Heart right ventricle (tissue), 16 donors: ENCODE measurements at places on chromosomes 7 and 10. TPM values are rescaled to one million over a fixed set of nuclear protein-coding genes. Genes with fewer than 3 reads are reported as not detected.
A peak's percentile ranks its signal among the peaks of the same experiment; 100 is the strongest.

ELN gene
- 14.2 TPM for total RNA-seq

LRIT1 gene
- not detected for total RNA-seq

TRPV5 gene
- not detected for total RNA-seq

ZNF786 gene
- 2.6 TPM for total RNA-seq

EFCAB10 gene
- total RNA-seq = not detected

SNX10 gene
- 1.1 TPM for total RNA-seq

PRSS37 gene
- total RNA-seq = not detected

- H3K36me3 ChIP-seq = no peaks in the 10 kb centered on the region
- no peak overlapping the region for H3K4me3 ChIP-seq
- H3K4me1 ChIP-seq = no peaks in the 10 kb centered on the region
- DNase-seq = no peak
- no peak overlapping the region for H3K27ac ChIP-seq
- no peaks in the 10 kb centered on the region for H3K27me3 ChIP-seq
These were observed 9.2 kb downstream of the CCDC201 start for GRCh38 chr7:45863715-45864114.

GRCh38 chr7:38863601-38864291 lies 45.2 kb downstream of the VPS41 start:
- H3K27ac ChIP-seq = no peak overlapping the region
- H3K4me3 ChIP-seq = no peak overlapping the region
- DNase-seq = no peak
- H3K36me3 ChIP-seq = peaks cover 48% of the 10 kb centered on the region

DNA sequence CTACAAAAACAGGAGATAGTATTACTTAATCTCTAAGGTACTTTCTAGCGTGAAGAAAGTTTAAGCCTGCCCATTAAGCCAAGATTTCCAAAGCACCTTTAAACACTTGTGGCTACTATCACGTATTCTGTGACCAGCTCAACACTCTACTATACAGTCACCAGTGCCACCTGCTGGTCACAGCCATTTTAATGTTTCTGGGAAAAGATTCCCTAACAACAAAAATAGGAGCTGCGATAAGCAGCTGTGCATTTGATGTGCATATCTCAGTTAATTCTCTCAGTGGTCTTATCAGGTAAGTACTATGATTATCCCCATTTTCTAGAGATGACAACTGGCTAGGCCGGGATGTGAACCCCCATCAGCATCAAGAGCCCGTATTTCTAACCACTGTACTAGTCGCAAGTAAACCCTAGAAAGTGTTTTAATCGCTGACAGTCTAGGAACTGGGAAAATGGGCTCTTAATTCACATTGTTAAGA lies 860 bp downstream of the SEC31B start:
- peak overlapping the region; percentile 68 for H3K4me3 ChIP-seq
- H3K27me3 ChIP-seq = no peaks in the 10 kb centered on the region
- no peaks in the 10 kb centered on the region for H3K4me1 ChIP-seq
- DNase-seq = no peak
- H3K36me3 ChIP-seq = peaks cover 32% of the 10 kb centered on the region

DNA sequence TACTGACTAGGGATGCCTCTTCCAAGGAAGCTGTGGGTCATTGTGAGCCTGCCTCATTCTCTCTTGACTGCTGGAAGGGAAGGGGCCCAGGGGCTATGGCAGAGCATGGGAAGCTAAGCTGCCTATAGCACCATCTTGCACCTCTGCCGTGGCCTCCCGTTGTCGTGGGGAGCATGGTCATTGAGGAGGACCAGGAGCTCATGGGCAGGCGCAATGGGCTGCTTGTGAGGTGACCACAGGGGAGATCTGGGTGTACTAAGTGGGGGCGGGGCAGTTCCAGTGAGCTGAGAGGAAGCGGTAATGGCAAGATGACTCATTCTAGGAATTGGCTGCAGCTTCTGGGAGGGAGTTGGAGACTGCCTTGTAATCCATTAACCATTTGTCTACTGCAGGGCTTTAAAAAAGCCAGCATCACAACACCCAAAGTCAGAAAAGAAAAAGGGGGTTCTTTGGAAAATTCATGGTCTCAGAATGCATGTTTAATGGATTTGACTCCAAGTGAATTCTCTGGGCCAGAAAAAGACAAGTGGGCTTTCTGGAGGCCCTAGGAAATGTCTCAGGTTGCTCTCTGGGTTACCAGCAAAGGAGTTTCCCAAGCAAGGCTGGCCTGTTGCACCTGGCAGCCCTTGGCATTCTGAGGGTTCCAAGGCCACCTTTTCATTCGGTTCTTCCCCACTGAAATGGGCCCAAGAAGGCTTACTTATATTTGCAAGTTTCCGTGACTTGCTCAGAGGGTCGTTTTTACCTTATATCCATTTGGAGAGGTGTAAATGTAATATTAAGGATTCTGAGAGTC lies 3.6 kb downstream of the DUSP5 start:
- peak overlapping the region; percentile 90 for H3K27ac ChIP-seq
- H3K4me1 ChIP-seq = peaks cover 69% of the 10 kb centered on the region
- DNase-seq = peak; percentile 96
- H3K36me3 ChIP-seq = no peaks in the 10 kb centered on the region
- peak overlapping the region; percentile 71 for H3K4me3 ChIP-seq

DNA sequence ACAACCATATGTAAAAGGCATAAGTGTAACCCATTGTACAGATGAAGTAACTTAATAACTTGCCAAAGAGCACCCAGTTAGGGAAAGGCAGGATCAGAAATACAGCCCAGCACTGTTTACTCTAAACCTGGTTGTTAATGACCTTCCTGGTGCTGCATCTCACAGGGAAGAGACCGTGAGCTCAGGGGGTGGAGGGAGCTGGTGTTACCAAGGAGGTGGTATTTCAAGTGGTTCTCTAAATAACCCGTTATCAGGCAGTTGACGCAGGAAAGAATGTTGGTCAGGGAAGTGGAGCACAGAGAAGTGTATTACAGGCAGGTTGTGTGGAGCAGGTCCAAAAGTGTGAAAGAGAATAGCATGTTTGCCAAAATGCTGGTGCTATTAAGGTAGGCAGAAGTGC lies 4.4 kb upstream of the ST7 start:
- H3K4me1 ChIP-seq = no peaks in the 10 kb centered on the region
- DNase-seq = peak; percentile 33
- peak overlapping the region; percentile 99 for H3K27ac ChIP-seq
- H3K36me3 ChIP-seq = no peaks in the 10 kb centered on the region
- H3K4me3 ChIP-seq = no peak overlapping the region

DNA sequence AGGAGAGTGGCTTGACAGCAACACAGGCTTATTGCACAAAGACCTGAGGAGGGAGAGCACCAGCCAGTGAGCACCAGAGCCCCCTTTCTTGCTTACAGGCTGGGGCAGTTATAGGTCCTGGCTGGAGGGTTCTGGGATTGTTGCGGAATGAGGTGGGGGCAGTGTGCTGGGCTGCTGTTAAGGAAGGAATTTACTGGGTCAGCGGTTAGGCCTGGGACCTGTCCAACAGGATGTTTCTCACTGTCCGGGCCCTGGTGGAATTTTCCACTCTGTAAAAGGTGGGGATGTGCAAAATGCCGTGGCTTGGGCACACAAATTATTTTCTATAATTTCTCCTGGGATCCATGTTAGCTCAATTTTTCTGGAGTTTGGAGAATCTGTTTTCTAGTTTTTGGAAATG lies 757.3 kb downstream of the TYW1 start:
- H3K27ac ChIP-seq = no peak overlapping the region
- no peak for DNase-seq
- no peak overlapping the region for H3K4me3 ChIP-seq
- no peaks in the 10 kb centered on the region for H3K36me3 ChIP-seq

DNA sequence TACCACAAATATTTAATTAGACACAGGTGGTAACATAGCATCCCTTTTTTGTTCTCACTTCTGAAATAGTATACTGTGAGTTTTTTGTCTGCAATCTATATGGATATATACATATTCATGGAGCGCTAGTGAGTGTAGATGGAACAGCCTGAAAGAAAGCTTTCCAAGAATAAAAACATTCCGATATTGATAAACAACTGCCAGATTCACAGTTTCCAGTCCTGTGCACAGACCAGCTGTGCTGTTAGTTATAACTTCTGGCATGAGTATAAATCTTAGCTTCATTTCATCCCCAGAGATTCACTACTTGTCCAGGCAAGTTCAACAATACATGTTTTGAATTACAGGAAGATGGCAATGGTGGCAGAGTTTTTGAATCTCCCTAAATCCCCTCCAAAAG lies 467.1 kb upstream of the STEAP1 start:
- H3K27ac ChIP-seq = no peak overlapping the region
- no peaks in the 10 kb centered on the region for H3K4me1 ChIP-seq
- DNase-seq = no peak
- H3K4me3 ChIP-seq = no peak overlapping the region
- no peaks in the 10 kb centered on the region for H3K27me3 ChIP-seq
- no peaks in the 10 kb centered on the region for H3K36me3 ChIP-seq

DNA sequence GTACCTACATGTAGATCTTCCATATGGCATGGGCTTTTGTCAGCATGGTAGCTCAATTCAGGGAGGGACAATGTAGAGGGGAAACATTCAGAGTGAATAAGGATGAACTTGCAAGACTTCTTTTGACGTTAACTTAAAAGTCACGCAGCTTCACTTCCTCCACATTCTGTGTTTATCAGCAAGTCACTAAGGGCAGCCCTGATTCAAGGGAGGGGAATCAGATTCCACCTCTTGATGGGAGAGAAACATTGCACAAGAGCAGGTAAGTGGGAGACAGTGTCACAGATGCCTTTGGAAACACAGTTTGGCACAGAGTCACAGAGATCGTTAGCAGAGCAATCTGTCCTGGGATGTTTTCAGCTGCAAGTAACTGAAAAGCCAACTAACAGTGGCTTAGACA lies 26.2 kb downstream of the C10orf67 start:
- H3K27me3 ChIP-seq = no peaks in the 10 kb centered on the region
- H3K36me3 ChIP-seq = no peaks in the 10 kb centered on the region
- no peaks in the 10 kb centered on the region for H3K4me1 ChIP-seq
- no peak for DNase-seq
- H3K4me3 ChIP-seq = no peak overlapping the region
- no peak overlapping the region for H3K27ac ChIP-seq

- H3K4me1 ChIP-seq = peaks cover 20% of the 10 kb centered on the region
- H3K36me3 ChIP-seq = peaks cover 12% of the 10 kb centered on the region
- peak overlapping the region; percentile 91 for H3K4me3 ChIP-seq
- no peaks in the 10 kb centered on the region for H3K27me3 ChIP-seq
These were observed 1.2 kb downstream of the GRK5 start for GRCh38 chr10:119208553-119208940.

GRCh38 chr7:12564996-12565764 lies 5.3 kb upstream of the SCIN start:
- H3K36me3 ChIP-seq = no peaks in the 10 kb centered on the region
- no peak for DNase-seq
- H3K27ac ChIP-seq = no peak overlapping the region
- no peak overlapping the region for H3K4me3 ChIP-seq
- peaks cover 27% of the 10 kb centered on the region for H3K27me3 ChIP-seq

- no peaks in the 10 kb centered on the region for H3K27me3 ChIP-seq
- no peaks in the 10 kb centered on the region for H3K4me1 ChIP-seq
- H3K4me3 ChIP-seq = no peak overlapping the region
- no peak overlapping the region for H3K27ac ChIP-seq
- no peaks in the 10 kb centered on the region for H3K36me3 ChIP-seq
These were observed 133.4 kb downstream of the PRKCQ start for GRCh38 chr10:6446711-6447110.

DNA sequence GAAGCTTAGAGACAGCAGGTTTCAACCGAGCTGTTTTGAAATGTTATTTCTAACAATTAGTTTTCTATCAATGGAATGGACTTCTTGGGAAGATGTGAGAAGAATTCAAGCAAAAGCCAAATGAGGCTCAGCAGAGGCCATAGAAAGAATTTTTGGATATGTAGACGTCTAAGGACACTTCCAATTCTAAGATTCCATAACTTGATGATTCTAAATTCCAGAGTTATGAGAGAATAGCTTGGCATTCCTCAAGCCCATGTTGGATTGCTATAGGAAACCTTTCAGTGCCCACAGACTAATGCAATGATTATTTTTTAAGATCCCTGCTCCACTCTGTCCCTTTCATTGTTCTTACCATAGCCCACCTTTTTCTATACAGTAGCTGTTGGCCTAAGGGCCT lies 77.2 kb upstream of the PALS2 start:
- H3K4me3 ChIP-seq = no peak overlapping the region
- no peak for DNase-seq
- no peak overlapping the region for H3K27ac ChIP-seq
- peaks cover 11% of the 10 kb centered on the region for H3K27me3 ChIP-seq

DNA sequence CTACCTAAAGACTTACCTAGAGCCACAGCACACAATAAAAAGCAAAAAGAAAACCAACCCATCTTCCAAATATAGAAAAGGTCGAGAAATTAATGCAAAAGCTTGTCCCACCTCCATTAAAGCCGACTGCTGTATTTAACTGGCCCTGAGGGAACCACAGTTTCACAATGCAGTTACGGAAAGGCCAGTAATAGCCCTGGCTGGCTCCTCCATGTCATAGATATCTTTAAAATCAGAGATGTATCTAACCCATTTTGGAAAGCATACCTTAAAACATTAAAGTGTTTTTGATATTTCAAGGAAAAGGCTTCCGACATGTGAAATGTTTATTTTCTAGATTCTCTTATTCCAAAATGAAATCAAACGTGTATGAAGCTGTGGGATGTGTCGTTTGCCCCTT lies 23.0 kb downstream of the HDAC9 start:
- peaks cover 13% of the 10 kb centered on the region for H3K4me1 ChIP-seq
- H3K27me3 ChIP-seq = no peaks in the 10 kb centered on the region
- no peak for DNase-seq
- no peak overlapping the region for H3K27ac ChIP-seq
- H3K36me3 ChIP-seq = no peaks in the 10 kb centered on the region
- no peak overlapping the region for H3K4me3 ChIP-seq

DNA sequence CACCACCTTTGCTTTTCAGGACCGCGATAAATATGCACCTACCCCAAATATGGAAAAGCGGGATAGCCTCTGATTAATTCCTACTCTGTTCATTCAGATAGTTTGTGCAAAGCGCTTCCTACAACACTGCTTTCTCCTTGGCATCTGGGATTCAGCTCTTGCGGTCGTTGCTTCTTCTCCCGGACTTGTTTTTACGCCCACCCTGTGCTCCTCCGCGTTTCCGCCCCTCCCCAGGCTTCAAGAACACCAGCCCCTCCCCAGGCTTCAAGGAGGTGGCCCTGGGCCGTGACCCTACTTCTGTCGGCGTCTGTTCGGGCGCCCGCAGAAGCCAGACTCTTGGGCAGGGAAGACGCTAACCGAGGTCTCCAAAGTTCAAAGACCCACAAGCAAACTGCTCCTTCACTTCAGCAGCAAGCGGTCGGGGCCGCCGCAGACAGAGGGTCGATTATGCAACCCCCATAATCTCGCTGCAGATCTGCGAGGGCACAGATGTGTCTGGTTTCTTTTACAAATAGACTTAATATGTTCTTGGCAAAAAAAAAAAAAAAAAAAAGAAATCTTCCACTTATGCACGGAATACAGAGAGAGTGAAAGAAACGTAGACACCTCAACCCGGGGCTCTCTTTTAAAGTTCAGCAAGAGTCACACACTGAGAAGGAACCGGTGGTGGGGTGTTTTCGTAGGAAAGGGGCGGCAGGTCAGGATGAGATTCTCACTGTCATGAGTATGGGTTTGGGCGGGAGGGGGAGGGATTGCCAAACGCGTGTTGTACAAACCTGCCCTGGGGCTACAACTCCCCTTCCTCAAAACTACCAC lies 1.9 kb downstream of the DLX5 start:
- no peak for DNase-seq
- H3K27ac ChIP-seq = no peak overlapping the region
- peaks cover 91% of the 10 kb centered on the region for H3K27me3 ChIP-seq
- no peak overlapping the region for H3K4me3 ChIP-seq
- no peaks in the 10 kb centered on the region for H3K36me3 ChIP-seq

GRCh38 chr7:24653316-24654085 lies 80.2 kb downstream of the PALS2 start:
- H3K4me3 ChIP-seq = no peak overlapping the region
- H3K36me3 ChIP-seq = no peaks in the 10 kb centered on the region
- no peaks in the 10 kb centered on the region for H3K4me1 ChIP-seq
- H3K27ac ChIP-seq = no peak overlapping the region
- DNase-seq = no peak
